Vagina (tissue), 2 donors: ENCODE measurements at places on chromosomes 7 and 10. TPM values are rescaled to one million over a fixed set of nuclear protein-coding genes. Genes with fewer than 3 reads are reported as not detected.

DNA sequence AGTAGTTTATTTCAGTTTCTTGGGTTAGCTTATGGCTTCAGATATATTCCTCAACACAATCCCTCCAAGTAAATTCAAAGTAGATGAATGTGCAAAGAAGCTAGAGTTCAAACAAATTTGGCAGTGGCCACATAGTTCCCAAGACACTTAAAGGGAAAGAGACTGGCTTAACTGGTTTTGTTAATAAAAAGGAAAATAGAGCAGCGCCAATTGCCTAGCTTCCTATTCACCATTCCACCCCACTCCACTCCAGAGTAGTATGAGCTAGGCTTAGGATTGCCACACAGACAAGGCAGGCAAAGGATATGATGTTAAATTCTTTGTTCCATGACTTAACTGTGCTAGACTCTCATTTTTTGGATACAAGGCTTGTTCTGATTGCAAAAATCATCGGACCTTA, 2.0 kb downstream of the XRCC2 start:
- no peak for DNase-seq

- DNase-seq, result no peak
These were observed 8.2 kb downstream of the ZFAND2A start for GRCh38 chr7:1151653-1152425.

Gene ATP6V0E2
- total RNA-seq, result 13.3 TPM

DNA sequence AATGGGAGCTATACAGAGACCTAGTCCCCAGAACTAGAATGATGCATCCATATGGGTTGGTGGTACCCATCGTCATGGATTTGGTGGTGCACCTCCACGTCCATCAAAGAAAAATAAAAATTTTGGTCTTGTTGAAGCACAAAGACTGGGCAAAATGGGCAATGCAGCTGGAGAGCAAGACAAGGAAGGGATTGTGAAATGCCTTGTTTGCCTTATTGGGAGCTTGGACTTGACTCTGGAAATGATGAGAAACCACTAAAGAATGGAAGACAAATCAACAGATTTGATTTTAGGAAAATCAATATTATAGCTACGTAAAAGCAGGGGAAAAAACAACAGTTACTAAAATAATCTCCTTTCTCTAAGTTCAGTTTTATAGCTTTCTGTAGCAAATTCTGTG, 150.9 kb downstream of the CPED1 start:
- no peak for DNase-seq

DNA sequence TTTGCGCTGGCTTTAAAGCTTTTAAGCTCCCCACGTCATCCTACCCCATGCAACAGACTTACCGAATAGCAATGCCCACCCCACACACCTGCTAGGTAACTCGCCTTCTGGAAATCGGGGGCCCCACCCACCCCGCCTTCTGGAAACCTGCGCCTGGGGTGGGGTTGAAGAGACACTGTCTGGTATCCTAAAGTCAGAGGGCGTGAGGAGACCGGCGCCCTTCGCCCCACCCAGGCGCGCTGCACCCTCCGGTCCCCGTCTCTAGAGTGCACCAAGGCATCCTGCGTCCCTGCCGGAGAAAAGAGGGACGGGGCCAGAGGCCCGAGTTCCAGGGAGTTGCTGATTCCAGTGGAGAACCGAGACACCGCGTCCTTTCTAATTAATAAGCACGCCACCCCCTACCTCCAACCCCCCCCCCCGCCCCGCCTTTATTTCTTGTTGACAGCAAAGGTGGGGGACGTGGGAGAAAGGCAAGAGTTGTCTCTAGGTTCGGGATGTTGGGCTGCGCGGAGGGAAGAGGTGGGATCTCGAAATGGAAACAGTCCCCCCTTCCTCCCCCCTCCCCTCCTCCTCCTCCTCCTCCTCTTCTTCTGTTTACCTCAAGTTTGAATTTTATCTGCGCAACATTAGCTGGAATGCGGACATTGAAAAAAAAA, 220.9 kb upstream of the MKLN1 start:
- DNase-seq, result peak; percentile 90

Gene FXYD4
- total RNA-seq, result not detected

Gene R3HCC1L
- 12.3 TPM for total RNA-seq

DNA sequence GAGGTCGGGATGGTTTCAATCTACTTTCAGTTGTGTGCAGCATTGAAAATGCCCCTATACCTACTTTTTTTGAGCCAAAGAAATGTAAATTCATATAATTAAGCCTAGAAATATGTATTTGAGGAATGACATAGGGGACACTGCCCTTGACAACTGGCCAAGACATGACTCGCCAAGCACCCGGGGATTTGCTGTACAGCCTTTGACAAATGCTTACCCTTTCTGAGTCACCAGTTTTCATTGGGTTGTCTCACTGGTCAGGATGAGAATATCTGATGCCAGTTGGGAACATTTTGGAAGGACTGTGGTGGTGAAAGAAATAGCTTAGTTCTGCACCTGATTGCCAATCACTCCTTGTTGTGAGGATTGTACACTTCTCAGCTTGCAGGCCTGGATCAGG, 166.8 kb upstream of the HABP2 start:
- DNase-seq, result no peak

DNA sequence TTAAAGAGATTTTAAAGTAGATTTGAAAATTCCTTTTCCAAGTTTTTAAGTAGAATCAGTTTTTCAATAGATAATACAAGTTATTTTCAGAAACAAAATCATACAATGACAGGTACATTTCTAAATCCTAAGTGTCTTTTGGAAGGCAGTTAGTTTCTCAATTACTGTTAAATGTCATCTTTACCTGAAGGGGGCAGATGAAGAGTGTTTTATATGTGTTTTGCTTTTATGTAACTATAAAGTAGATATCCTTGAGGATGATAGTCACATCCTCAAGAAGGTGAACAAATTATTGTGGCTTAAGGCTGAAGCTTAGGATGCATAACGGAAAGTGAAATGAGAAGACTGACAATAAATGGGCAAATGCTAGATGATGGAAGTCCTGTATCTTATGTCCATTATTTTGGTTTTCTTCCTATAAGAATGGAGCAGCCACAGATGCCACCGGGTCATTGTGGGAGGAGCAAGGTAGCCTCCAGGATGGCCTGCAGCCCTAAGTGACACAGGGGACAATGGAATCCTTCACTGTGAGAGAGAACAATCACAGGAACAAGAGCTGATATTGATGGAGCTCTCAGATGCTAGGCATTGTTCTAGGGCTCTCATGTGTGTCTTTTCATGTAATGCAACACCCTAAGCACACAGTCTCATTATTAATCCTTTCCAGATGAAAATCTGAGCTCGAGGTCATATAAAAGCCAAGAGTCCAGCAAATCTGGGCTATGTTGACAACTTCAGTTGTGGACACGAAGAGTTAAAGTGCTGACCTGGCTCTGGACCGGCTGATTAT, 14.1 kb upstream of the MKX start:
- no peak for DNase-seq

GRCh38 chr10:127887541-127888415, 5.0 kb downstream of the CLRN3 start:
- DNase-seq, result no peak

Gene EPDR1
- 37.6 TPM for total RNA-seq

DNA sequence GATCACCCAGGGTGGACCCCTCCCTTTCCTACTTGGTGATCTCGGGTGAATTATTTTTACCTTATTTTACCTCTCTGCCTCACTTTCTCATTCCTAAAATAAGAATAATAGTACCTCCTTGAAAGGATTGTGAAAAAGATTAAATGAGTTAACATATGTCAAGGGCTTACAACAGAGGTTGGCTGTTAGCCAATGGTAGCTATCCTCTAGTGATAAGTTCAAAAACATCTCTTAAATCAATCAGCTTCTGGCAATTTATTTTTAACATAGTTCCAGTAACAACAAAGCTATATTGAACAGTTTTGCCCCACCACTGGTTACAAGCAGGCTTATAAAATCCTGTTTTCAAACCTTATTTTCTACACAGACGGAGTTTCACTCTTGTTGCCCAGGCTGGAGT, 45.4 kb downstream of the TMEM168 start:
- DNase-seq, result no peak

DNA sequence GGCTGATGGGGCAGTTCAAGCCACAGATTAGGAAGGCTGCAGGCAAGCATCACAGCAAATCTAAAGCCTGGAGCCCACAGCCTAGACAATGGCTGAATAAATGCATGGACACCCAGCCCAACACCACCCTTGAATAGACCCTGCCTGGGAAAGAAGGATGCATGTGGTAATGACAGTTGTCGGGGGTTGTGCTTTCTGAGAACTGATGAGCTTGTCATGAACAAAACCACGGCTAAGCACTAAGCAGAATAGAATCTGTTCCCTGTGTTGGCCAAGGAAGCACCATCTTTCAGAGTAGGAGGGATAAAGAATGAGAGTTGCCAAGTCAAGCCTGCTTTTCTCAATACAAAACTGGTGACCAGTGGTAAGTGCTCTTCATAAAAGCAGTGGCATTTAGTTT, 66.1 kb upstream of the JCAD start:
- no peak for DNase-seq

- DNase-seq, result no peak
These were observed 1.7 kb upstream of the HMX2 start for GRCh38 chr10:123146013-123146893.

Gene STEAP1
- 24.3 TPM for total RNA-seq

Gene NKX1-2
- 0.98 TPM for total RNA-seq

GRCh38 chr10:121526135-121526790, 72.0 kb downstream of the FGFR2 start:
- DNase-seq, result no peak

Gene KNDC1
- total RNA-seq, result 3.4 TPM

Gene IL15RA
- 41.0 TPM for total RNA-seq

DNA sequence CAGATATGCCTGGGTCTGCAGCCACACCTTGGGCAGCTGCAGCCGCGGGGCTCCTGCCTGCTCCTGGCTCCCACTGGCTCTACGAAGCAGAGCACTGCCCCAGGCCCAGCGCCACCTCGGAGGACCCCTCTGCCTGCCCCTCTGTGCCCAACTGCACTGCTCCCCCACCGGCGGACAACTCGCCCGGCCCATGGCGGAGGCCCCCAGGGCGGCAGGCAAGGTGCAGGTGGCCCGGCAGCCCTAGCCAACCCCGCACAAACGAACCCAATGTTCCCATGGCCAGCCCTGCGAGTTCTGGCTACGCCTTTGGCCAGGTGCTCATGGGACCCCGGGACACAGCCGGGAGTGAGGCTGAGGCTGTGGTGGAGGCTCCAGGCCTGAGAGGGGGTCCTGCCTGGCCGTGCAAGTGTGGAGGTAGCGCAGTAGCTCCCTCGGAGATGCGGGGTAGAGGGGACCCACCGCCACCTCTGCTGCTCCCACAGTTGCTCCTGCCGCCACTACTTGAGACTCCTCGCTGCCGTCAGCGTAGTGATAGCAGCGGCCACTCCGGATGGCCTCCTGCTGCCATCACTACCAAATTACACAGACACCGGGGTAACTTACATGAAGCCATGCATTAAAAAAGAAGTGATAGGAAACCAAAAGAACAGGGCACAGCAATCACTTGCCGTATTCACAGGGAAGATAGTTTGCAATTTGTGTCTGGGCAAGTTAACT, 97.3 kb upstream of the SP4 start:
- DNase-seq, result no peak

- DNase-seq, result no peak
These were observed 117.4 kb downstream of the VIPR2 start for GRCh38 chr7:159027056-159027788.

Gene CAMK2B
- 3.2 TPM for total RNA-seq

GRCh38 chr10:109762555-109762954, 160.8 kb downstream of the XPNPEP1 start:
- no peak for DNase-seq

- DNase-seq, result no peak
These were observed 352.4 kb downstream of the SH2D4B start for GRCh38 chr10:80890146-80890545.

DNA sequence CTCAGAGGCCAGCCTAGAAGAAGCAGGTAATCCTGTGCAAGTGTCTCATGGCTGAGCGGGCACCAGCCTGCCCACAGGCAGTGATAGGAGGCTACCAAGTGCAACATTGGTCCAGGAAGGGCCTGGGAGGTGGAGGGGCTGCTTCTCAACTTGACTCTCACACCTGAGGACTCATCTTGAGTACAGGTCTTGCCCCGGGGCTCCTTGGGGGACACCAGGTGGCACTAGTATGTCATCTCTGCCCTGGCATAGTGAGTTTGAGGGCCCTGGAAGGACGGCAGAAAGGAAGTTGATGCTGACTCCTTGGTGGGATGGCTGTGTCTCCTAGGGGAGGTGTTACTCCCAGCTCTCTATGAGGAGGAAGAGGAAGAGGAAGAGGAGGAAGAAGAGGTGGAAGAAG, 2.3 kb downstream of the CCDC136 start:
- DNase-seq, result no peak

GRCh38 chr7:64905133-64905532, 2.1 kb downstream of the ZNF273 start:
- DNase-seq, result no peak

Gene CTBP2
- total RNA-seq, result 74.4 TPM

Gene GPR22
- total RNA-seq, result 0.98 TPM

Gene BBIP1
- total RNA-seq, result 15.2 TPM

DNA sequence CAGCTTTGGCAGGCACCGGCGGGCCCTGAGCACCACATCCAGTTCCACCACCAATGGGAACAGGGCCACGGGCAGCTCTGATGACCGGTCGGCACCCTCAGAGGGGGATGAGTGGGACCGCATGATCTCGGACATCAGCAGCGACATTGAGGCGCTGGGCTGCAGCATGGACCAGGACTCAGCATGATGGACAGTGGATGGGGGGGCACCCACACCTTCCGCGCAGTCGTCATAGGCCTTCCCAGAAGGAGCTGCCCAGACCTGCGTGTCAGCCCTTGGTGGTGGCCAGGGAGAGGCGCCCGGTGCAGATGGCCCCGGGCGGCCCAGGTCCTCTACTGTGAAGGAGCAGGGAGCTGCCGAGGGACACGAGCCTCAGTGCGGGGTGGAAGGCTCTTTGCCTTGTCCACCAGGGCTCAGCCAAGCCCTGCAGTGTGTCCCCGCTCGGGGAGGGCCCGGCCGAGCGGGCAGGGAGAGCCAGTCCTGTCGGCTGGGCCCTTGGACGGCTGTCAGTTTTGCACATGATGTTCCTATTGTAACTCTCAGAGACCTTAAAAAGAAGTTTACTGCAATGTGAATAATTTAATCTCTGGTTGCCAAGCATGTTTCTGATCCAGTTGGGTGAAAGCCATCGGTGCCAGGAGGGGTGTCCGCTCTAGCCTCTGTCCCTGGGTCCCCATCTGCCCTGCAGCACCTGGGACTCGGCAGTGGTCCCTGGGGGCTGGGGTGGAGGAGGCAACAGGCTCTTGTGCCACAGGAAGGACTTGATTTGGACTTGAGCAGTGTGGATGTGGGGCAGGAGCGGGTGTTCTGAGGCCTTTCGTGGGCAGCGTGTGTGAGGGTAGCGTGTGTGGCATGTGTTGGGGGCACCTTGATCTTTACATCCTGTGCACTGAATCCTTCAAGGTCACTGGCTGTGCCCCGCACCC, 12.6 kb downstream of the NACAD start:
- DNase-seq, result no peak

Gene NME8
- total RNA-seq, result not detected
